ENCODE measurements at places on chromosomes 7 and 10.

- no peak for DNase-seq
These were observed 1361.2 kb downstream of the XPNPEP1 start for GRCh38 chr10:108562105-108562504.

- no peak for DNase-seq
These were observed 4.3 kb downstream of the TLX1 start for GRCh38 chr10:101135141-101136006.

DNA sequence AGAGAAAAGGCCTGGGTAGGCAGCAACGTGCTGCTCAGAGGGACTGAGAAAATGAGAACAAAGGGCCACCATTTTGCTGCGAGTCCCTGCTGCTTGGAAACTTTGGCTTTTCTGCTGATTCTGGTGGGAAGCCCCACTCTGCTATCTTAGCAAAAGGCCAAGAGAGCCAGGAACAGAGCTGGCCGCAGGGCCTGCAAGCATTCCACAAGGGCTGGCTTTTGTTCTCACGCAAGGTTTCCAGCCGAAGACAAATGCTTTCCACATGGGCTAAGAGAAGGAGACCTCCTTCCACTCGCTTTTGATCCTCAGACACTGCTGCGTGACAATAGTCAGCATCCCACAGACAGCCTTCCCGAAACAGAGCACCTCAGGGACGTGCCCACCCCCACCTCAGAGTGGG is 163.1 kb downstream of the ARHGAP12 start:
- no peak for DNase-seq

DNA sequence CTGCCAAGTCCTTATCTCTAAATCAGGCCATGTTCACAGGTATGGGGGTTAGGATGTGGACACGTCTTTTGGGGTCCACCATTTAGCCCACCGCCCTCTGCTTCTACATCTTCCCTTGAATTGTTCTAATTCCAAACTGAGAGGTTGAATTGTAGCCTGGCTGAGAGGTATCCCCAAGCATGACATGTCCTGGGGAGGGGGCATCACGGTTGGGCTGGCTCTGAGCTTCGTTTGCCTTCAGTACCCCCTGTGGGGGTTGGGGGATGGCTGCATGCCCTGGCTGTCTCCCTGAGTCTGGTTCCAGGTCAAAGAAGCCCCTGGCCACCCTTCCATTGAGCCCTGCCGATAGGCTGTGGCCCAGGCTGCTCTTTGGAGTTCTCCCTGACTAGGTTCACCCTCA is 204.6 kb downstream of the GLRX3 start:
- no peak for DNase-seq

DNA sequence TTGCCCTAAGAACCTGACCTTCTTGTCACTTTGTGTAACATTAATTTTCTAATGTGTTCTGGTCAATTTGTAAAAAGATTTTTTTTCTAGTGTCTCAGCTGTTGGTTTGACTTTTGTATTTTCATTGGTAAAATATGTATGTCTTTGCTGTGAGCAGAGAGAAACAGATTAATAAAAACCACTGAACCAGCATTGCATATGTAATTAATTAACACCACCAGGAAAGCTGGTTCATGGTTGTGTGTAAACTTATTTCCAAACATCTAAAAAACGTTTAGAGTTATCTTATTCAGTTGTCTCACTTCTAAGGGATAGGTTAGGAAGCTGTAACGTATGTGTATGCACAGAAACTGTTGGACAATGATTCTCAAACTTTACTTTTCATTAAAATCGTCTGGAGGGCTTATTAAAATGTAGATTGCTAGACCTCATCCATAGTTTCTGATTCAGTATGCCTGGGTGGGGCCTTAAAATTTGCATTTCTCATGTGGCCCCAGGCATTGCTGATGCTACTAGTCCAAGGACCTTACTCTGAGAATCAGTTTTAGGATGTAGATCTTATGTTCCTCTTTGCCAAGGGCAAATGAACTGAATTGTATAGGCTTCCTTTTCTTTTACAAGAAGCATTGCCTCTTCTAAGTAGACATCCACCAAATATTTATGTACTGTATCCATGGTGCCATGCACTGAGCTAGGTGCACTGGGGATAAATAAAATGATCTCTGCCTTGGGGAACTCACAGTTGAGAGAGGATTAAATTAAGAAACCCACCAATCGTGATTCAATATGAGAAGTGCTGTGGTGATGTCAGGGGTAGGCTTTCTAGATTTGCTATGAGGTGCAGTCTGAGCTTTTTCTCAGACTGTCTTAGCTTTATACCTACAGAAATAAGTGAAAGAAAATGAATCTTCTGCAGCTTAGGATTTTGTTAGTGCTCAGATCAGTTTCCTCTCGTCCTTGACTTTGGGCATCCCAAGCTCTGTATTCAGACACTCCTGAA is 98.7 kb downstream of the AUTS2 start:
- DNase-seq = no peak

DNA sequence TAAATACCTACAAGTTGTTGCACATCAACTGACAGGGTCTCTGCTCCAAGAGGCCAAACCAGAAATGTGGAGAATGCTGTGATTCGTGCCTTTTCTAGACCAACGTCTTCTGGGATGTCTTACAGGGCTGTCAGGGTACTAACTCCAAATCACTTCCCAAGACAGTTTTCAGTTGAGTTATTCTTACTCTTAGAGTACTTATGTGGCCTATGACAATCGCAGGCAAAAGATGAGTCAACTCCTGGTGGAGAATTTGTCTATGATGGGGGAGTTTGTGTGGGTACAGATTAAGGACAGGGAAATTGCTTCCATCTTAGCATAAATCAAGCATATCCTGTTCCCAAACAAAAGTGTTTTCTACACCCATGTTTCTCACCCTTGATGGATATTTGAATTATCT is 734.8 kb downstream of the TNS3 start:
- DNase-seq = no peak

- DNase-seq = no peak
These were observed 121.2 kb downstream of the EMX2 start for GRCh38 chr10:117663750-117664149.

GRCh38 chr10:106136175-106136574 is 1028.3 kb downstream of the SORCS1 start:
- no peak for DNase-seq

DNA sequence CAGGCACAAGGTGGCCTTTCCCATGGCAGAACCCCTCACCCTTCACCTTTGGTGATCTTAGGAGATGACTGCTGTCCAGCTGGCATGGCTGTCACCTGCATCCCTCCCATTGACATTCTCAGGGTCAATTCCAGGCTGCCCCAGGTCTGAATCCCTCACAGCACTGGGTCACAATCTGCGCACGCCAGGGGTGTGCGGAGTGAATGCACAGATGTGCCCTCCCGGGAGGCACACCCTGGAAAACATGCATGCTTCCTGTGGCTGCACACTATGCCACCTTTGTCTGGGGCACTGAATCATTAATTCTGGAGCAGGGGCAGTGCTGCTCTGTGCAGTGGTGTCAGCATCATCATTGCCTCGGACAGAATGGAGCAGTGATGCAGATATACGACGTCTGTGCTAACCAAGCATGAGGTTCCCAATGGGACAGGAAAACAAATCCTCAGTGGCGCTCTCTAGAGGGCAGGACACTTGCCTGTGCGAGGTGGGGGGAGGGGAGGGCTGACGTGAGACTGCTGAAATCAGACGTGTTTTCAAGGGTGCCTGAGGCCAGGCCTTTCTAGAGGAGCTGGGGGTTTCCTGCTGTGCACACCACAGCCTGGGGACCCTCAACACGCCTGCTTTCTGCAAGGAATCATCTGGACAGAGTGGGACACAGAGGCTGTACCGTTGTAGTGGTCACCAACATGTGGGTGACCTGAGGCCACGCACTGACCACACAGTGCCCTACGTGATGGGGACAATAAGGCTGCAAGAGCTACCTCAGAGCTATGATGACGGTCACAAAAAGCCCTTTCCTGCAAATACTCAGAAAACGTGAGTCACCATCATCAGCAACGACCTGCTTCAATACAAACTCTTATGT is 77.9 kb downstream of the HIPK2 start:
- no peak for DNase-seq

DNA sequence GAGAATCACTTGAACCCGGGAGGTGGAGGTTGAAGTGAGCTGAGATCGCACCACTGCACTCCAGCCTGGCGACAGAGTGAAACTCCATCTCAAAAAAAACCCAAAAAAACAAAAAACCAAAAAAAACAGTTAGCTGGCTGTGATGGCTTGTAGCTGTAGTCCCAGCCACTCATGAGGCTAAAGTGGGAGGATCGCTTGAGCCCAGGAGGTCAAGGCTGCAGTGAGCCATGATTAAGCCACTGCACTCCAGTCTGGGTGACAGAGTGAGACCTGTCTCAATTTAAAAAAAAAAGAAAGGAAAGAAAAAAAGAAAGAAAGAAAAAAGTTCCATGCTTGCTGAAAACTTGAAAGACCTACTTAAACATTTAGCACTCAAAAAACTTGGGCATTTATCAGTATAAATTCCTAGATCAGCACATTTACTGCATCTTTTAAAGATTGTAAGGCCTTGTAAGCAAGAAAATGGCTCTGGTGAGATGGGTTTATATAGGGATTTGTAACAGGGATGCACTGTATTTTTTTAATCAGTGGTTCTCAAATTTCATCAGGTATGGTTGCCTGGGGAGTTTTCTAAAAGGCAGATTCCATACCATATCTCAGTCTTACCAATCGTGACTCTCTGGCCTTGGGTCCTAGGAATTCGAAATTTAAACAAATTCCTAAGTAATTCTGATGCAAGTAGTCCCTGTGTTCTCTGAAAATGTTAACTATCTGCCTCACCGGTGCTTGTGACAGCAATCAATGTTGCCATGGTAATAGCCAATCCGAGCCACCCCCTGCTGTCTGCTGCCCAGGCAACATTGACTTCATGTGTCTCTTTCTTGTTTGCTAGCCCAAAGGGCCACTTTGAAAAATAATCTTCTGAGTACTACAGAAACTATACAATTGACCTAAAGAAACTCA is 11.5 kb upstream of the NT5C2 start:
- no peak for DNase-seq

GRCh38 chr7:150668472-150668911 is 17.0 kb upstream of the GIMAP2 start:
- no peak for DNase-seq

GRCh38 chr10:28089467-28089866 is 90.6 kb upstream of the ODAD2 start:
- no peak for DNase-seq

GRCh38 chr7:32108651-32109050 is 38.4 kb upstream of the PDE1C start:
- no peak for DNase-seq

- no peak for DNase-seq
These were observed 84.1 kb downstream of the BMPR1A start for GRCh38 chr10:86840498-86840897.

DNA sequence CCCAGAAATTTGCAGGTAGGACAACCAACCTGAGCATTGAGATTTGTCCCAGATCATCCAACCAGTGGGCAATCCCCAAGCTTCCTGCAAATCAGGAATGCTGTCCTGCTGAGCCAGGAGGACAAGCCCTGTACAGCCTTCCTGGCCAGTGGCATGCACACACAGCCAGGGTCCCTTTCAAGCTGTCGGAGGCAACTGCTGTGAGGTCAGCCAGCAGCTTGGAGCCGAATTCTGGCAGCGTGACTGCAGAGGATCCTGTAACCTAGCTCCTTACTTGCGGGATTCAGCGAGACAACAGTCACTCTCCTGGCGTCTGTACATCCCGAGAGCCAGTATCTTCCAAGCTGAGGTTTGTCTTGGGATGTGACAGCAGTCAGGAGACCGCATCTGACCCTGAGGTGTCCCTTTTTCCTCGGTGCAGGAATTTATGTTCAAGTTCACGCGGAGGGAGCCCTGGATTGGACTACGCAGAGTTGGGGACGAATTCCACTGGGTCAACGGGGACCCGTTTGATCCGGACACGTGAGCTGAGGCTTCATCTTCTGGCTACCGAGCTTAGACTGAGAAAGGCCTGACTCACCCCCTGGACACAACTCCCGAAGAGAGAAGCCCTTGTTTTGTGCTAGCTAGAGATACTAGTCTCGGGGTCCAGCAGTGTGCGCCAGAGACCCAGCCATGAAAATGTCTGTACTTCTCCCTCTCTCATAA is 18.3 kb downstream of the CLEC2L start:
- DNase-seq = no peak

DNA sequence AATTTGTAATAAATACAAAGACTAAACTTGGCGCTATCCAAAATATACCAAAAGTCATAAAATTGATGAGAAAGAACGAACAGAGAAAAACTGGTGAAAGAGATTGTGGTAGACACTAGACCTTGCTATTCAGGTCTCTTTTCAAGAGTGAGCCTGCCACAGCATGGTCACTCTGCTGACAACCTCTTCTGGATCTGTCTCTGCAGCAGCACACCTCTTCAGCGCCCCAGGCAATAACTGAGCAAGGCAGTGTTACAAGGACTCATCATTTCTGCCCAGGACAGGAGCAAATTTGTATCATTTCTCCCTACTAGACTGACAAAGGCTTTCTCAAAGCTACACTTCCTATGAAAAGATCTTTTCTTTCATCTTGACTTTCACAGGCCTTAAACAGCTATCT is 976.0 kb downstream of the DNAJB9 start:
- DNase-seq = no peak

DNA sequence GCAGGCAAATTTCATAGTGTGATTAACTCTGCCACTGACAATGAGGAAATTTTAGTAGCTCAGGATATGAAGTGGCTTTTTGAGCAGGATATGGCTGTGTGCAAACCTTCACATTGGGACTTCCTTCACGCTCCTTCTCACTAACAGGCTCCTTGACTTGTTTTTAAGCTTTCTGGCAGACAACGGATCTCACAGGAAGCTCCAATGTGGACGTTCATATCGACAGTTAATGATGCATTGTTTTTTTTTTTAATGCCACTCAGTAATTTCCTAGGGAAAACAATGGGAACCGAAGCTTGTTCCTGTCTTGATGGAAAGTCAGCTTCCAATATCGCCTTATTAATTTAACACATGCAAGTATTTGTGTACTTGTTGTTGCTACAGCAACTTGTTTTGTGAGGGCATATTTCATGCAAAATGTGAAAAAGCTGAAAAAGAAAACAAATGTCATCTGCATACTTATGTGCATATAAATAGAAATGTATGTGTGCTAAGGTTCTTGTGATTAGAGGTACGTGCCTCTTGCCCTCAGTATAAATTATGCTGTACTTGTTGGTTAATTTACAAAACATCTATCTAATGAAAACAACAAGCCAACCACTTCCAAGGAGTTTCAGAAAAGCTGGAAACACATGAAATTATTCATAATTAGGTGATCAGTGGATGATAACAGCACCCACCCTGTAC is 84.7 kb downstream of the NRP1 start:
- no peak for DNase-seq

DNA sequence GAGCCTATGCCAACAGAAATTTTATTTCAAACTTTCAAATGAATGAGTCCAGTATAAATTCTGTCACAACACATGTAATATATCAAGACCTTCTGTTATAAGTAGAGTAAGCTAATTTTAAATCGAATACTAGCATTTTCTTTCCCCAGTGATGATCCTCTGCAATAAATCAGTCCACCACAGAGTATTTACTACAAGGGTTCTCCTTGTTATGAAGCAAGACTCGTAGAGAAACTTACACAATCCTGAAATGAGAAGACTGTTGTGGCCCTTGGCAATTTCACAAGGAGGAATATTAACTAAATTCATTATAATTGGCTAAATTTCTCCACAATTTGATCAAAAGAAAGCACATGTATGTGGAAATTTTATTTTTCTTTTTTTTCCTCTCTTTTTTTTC is 312.4 kb upstream of the DGKB start:
- no peak for DNase-seq

GRCh38 chr10:33965795-33966581 is 631.5 kb upstream of the NRP1 start:
- DNase-seq = no peak
